ENCODE measurements at places on chromosomes 7 and 10. TPM values are rescaled to one million over a fixed set of nuclear protein-coding genes. Genes with fewer than 3 reads are reported as not detected.

GTPBP4 gene
- polyA plus RNA-seq = 36.6 TPM

PDLIM1 gene
- polyA plus RNA-seq = 97.2 TPM

PRKG1 gene
- 4.3 TPM for polyA plus RNA-seq

DNA sequence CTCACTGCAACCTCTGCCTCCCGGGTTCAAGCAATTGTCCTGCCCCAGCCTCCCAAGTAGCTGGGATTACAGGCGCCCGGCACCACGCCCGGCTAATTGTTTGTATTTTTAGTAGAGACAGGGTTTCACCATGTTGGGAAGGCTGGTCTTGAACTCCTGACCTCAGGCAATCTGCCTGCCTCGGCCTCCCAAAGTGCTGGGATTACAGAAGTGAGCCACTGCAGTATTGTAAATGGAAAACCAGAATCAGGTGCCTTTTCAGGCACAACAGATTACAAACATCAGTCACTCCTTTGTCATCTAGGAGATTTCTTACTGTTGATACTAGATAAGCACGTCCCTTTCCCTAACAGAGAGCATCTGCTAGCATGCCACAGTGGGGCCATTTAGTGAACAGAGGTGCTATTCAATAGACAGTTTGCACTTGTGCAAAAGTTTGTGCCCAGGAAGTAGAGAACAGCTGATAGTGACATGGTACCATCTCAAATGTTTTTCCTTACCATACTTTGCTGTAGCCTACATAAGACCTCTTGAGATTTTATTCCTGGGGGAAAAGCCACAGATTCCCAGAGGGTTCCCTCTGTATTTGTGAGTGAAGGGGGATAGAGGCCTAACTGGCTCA, 24.5 kb upstream of the WAC start:
- no peak for DNase-seq

GRCh38 chr10:70541736-70542564, 60.6 kb downstream of the PRF1 start:
- DNase-seq = no peak

DNA sequence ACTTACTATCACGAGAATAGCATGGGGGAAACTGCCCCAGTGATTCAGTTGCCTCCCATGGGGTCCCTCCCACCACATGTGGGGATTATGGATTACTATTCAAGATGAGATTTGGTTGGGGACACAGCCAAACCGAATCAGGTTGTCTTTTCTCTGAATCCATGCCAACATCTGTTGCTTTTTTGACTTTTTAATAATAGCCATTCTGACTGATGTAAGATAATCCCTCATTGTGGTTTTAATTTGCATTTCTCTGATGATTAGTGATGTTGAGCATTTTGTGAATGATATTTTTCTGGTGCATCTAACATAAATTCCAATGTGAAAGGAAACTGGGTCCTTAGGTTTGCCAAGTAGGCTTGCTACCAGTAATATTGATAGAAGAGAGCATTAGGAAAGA, 69.0 kb upstream of the ARHGAP21 start:
- no peak for DNase-seq

- DNase-seq = no peak
Observed at GRCh38 chr10:121519411-121519810, 78.8 kb downstream of the FGFR2 start.

DNA sequence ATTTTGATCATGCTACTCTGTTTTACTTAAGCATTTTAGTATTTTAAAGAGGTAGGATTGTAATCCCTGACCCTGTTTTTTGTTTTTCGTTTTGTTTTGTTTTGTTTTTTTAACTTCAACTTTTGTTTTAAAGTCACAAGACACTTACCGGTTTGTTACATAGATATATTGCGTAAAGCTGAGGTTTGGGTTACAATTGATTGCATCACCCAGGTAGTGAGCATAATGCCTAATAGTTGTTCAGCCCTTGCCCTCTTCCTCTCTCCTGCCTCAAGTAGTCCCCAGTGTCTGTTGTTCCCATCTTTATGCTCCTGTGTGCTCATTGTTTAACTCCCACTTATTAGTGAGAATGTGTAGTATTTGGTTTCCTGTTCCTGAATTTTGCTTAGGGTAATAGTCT, 93.1 kb upstream of the TEX47 start:
- no peak for DNase-seq

GRCh38 chr7:133750287-133750686, 376.9 kb upstream of the LRGUK start:
- no peak for DNase-seq

GRCh38 chr7:67817481-67817880, 820.8 kb downstream of the TYW1 start:
- no peak for DNase-seq

GRCh38 chr7:149524394-149524793, 26.8 kb upstream of the ZNF746 start:
- DNase-seq = no peak

Data from SK-N-SH (cell line).